Putamen (tissue), 1 donor: ENCODE measurements at places on chromosomes 12 and 14.

DNA sequence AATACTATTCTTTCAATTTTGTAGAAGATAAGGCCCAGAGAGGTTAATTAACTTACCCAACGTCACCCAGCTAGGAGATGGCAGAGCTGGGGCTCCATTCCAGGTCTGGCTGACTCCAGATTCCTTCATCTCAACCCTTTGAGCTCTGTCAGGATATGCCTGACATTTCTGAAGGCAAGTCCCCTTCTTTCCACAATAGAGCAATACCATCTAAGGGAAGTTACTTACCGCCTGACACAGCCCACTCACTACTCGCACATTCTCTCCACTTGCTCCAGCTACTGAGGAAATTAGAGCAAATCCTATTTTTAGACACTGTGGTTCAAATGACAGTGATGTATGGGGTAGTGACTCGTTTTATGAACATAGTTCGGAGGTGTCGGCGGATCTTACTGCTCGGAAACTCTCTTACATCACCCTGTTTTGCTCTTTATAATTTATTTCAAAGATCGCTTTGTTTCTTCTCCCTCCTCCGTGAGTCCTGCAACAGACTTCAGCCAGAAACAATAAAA is 2.0 kb upstream of the WSCD2 start:
- peak; percentile 79 for DNase-seq

- no peak for DNase-seq
These were observed 264.7 kb downstream of the ZFP36L1 start for GRCh38 chr14:68528040-68528687.

DNA sequence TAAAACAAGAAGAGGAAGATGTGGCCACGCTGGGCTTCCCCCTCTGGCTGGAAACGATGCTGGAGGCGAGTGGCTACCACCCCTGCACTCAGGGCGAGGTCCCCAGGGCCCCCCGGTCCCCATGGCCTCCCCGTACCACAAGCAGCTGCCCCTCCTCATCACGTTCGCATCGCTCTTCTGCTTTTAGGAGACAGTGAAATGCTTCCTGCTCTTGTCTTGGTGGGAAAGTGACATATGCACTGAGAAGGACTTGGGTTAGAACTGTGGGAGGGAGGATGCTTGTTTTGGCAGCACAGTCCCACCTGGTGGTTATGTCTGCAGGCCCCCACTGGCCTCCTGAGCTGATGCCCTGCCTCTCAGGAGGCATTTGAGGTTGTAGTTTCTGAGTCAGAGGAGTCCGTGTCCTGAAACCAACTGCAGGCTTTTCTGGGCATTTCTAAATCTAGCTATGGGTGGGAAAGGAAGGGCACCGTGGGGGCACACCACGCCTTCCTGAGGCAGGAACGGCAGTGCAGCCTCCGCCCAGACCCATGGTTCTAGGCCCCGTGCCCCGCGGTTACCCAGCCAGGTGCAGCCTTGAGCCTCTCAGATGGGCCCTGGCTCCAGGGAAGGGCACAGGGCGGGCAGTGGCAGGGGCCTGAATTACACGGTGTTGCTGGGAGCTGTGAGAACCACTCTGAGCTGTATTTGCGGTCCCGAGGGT is 139.3 kb downstream of the ADGRD1 start:
- DNase-seq: no peak

GRCh38 chr14:75165586-75166391 is 10.6 kb downstream of the TMED10 start:
- DNase-seq: peak; percentile 91

- DNase-seq: no peak
These were observed 44.2 kb upstream of the EMP1 start for GRCh38 chr12:13152281-13152680.
